ENCODE measurements at places on chromosomes 13 and 19.

- DNase-seq: no peak
Observed at GRCh38 chr13:109880371-109881346, 94.3 kb upstream of the IRS2 start.

DNA sequence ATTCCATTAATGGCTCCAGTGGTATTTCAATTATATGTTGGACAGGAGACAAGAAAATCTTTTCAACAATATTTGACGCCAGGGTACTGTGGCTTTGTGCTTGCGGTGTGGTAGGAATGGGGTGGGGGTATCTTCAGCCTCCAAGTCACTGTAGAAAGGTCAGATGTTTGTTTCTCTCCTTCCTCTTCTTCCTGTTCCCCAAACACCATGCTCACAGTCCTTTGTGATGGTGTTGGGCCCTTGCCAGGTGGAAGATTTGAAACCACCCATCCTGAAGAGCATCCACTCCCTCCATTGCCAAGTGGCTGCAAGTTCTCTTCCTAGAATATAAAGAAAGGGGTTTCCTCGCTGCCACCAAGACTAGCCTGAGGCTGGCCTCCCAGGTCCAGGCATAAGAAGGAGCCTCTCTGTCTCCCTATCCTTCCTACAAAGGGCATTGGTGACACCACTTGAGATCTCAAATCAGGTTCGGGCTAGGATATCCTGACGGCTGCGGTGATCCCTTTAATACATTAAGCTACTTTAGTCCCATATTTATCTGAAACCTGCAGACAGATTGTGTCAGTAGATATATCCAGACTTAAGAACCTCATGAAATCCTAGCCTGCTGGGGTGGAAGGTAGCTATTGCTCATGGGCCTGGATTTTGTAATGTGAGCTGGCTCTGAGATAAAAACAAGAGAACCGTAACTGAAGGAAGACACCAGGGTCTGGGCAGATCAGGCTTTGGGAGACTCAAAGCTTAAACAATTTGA, 64.3 kb upstream of the SIAH3 start:
- no peak for DNase-seq

GRCh38 chr19:30059741-30060457, 117.9 kb downstream of the URI1 start:
- DNase-seq: no peak

DNA sequence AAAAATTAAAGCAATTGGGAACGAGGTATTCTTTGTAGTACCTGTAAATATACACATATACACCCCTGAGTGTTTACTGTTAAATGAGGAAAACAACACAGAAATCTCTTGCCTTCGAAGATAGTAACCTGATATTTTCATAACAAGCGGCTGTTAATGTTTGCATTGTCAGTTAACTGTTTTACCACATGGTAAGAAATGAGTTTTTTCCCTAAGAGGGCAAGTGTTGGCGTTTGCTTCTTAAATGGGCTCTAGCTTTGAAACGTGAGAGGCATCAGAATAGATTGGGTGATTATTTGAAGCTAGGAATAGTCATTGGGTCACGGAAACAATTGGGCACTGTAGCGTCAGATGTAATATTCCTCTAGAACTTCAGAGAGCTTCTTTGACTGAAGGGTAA, 22.0 kb upstream of the UPF3A start:
- DNase-seq: no peak

GRCh38 chr13:76271728-76272232, 614.4 kb downstream of the KCTD12 start:
- DNase-seq: no peak

DNA sequence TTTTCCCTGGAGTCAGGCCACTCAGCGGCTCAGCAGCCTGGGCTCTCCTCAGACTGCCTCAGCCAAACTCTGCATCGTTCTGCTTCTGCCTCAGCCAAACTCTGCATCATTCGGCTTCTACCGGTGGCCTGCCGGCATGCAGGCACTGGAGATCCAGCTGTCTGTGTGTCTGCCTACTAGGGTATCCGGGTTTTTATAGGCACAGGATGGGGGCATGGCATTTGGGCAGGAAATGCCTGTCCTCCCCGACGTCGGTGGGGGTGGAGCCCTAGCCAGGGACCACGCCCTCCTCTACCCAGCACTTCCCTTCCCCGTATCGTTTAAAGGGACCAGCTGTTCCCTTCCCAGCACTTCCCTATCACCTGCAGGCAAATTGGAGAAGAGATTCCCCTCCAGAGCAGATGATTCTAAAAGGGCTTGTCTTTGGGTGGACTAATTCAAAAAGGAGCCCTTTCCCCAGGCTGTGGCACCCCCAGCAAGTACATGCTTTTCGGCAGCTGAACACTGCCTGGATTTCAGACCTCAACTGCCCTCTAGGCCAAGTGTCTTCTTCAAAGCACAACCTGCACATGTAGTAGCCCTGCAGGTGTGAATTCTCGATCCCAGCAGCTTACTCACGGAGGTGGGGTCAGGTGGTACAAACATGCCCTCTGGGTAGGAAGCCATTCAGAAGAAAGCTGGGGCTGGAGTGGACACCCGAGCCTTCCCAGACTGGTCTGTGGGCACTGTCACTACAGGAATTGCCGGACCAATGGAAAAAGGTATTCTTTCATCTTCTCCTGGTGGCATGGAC, 25.4 kb upstream of the GPR12 start:
- peak; percentile 12 for DNase-seq

DNA sequence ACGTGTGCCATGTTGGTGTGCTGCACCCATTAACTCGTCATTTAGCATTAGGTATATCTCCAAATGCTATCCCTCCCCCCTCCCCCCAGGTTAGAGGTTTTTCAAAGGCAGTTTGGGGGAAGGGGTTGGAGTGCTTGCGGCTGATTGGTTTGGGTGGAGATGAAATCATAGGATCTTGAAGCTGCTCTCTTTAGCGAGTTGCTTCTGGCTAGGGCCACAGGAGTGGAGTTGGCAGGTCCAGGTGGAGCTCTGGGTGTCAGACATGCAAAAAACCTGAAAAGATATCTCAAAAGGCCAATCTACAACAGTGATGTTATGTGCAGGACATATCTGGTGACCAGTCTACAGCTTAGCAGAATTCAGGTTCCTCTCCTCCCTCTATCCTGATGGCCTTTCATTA, 32.6 kb upstream of the CXCL17 start:
- DNase-seq: no peak

DNA sequence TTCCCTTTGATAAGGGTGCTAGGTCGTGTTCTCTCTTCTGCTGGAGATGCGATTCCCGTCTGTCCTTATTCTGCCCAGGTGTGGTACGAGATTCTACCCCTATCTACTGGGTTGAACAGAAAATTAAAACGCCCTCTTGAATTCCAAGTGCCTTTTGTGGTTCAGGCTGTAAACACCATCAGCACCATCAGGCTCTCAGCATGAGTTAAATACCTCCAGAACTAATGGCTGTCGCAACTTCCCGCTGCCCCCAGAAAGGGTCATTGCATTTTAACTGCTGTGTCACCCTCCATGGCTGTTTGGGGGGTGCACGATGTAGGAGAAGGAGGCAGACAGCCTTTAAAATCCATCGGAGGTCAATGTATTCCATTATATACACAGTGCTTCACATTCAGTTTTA, 177.4 kb downstream of the OXGR1 start:
- no peak for DNase-seq

GRCh38 chr19:46344363-46344762, 2.5 kb upstream of the PPP5C start:
- DNase-seq: no peak

GRCh38 chr19:46478356-46478986, 7.1 kb upstream of the PNMA8A start:
- DNase-seq: no peak

DNA sequence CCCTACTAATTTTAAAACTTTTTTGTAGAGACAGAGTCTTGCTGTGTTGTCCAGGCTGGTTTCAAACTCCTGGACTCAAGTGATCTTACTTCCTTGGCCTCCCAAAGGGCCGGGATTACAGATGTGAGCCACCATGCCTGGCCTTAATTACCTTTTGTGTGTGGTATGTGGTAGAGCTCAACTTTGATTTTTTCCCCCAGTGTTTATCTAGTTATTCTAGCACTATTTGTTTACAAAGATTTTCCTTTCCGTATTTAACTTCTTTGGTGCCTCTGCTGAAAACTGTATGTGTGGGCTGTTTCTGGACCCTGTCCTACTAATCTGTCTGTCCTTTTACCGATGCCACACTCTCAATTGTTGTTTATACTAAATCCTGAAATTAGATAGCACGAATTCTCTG, 9.4 kb upstream of the ERCC5 start:
- DNase-seq: no peak

DNA sequence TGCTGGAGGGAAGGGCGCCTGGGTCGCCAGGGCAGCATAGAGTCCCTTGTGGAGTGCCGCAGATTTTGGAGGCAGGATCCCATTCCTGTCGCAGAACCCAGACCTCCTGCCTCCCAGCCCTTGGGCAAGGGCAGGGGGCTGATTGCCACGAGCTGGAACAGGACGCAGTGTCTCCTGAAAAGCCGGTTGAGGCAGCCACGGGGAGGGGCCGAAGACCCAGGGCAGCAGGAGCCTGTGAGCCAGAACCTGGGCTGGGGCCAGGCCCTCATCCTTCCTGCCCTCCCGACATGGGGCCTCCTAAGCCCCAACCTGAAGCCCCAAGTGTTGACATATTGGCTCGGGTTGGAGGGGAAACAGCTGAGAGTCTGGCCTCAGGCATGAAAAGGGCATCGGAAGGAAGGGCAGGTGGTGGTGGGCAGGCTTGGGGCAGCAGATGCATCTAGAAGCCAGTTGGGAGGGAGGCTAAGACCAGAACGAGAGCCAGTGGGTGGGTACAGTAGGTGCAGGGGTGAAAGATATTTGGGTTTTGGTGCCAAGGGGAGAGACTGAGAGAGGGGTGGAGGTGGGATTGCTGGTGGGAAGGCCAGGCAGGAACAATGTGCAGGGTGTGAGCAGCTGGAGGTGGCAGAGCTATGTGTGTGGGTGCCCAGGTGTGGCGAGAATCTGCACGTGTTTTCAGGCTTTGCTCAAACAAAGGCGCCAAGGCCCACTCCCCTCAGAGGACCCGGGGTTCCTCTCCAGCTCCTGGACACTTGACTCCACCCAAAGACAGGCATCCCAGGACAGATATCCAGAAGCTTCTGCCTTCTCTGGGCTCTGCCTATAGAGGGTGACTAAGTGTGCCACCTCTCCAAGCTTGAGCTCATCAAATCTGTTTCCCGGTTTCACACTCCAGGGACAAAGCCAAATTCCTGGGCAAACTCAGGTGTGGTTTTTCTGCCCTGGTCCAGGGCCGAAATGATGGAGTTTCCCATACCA, 1.4 kb upstream of the SBSN start:
- no peak for DNase-seq

DNA sequence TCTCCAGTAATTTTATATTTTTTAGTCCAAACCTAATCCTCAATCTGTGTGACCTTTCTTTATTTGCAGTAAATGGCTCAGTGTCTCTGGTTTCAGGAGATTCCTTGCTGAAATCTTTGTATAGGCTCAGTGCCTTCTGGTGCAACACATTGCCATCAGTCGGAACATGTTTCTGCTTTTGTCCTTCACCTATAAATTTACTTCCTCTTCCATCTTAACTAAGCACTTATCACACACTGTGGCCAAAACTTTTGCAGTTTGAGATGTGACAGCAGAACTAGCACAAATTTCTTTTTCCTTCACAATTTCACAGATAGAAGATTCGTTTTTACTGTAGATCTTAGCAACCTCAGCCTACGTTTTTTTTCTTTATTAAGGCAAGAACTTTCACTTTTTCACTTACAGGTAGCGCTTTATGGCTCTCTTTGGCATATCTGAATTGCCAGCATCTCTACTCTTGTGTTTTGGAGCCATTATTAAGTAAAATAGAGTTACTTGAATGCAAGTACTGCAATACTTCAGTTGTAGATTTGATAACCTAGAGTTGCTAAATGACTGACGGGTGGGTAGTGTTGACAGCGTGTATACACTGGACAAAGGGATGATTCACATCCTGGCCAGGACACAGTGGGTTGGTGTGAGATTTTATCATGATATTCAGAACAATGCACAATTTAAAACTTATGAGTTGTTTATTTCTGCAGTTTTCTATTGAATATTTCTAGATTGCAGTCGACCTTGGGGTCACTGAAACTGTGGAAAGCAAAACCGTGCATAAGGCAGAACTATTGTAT, 44.3 kb downstream of the NDFIP2 start:
- no peak for DNase-seq

GRCh38 chr19:41994994-41995958, 1.2 kb upstream of the ATP1A3 start:
- no peak for DNase-seq

GRCh38 chr13:79311386-79311785, 94.7 kb downstream of the RBM26 start:
- DNase-seq: no peak

DNA sequence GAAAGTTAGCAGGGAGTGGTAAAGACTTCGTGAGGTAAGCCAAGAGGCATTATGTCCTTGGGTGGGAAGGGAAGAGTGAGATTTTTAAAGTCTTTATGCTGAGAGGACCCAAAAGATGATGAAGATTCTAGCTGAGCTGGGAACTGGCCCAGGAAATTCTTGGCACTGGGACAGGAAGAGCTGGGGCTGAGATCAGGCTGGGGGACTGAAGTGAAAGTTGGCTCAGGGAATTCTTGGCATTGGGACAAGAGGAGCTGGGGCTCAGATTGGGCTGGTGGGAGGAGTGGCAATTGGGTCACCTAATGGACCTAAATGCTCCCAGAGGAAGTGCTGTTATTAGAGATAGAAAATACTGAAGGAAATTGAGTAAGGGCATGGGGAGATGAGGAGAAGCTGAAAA, 8.8 kb downstream of the SCEL start:
- DNase-seq: no peak

DNA sequence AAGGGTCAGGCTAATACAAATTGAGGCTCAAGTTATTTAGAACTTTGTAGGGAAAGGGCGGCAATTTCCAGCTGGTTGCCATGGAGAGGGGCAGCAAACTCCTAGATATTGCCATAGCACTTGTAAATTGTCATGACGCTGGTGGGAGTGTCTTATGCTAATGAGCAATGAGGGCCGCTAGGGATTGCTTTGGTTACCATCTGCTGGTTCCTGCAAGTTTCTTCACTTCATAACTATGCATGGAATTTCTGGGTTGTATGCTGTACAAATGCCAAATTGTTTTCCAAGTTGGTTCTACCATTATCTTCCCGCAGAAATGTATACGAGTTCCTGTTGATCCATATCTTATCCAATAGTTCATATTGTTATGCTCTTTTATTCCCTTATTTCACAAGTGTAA, 1339.4 kb downstream of the EFNB2 start:
- DNase-seq: no peak

DNA sequence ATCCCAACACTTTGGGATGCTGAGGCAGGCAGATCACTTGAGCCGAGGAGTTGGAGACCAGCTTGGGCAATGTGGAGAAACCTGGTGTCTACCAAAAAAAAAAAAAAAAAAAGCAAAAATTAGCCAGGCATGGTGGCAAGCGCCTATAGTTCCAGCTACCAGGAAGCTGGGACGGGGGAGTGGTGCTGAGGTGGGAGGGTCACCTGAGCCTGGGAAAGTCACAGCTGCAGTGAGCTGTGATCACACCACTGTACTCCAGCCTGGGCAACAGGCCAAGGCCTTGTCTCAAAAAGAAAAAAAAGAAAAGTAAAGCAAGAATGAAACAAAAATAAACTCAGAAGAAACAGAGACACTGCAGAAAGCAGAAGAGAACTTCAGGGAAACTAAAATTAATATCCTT, 31.6 kb downstream of the MTRF1 start:
- DNase-seq: no peak

Data from activated CD4-positive, alpha-beta T cell treated with anti-CD3 and anti-CD28 coated beads for 4 hours (primary cell).